Anterior cingulate cortex (tissue), 58 donors: ENCODE measurements at places on chromosomes 6 and 20.

DNA sequence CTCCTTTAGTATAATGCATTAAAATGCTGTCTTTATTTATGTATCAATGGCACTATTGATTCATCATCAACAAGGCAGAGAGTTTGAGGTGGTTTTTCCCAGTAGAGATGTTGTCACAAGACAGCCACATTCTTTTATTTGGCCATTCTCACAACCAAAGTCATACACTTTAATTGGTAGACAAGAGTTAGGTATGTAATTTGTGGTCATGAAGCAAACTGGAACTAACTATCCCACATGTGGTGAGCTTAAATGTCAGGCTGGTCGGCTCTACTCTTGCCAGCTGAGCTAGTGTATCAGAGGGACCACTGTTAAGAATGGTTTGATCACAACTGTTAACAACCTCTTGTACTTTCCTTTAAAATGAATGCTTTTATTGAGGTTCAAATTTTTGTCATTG is 714.6 kb downstream of the CD109 start:
- DNase-seq: no peak

DNA sequence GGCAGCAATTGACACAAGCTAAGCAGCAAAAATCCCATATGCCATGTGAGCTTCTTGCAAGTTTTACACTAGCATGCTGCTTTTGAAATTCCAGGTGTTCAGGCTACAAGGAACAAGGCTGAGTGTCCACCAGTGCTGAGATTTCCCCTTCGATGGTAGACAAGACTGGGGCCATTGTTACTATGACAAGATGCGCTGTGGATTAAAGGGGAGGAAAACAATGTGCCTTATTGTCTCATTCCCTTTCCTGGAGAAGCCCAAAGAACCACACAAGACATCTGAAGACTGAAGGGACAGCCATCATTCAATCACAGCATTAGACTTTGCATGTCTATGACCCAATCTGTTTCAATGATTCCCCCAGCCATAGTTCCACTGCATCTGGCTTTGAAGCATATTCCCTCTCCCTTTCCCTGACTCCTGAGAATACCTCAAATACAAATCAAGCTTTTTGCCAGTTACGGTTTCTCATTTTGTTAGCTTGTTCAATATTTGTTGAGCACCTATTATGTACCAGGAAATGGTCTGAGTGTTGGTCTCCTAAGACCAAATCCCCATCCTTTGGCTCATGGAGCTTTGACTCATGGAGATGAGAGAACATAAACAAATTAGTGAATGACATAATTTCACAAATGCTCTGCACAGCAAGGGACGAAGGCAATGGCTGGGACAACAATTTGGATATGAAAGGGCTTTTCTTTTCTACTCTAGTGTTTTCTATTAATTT is 23.4 kb upstream of the SCGN start:
- no peak for DNase-seq

GRCh38 chr20:36773597-36774390 is at the start of gene DSN1:
DSN1 (minus strand) TSS chr20:36773763; CDS start chr20:36771458, 2,305 bp downstream.
- peak; percentile 93 for DNase-seq

- no peak for DNase-seq
Observed at GRCh38 chr20:54074511-54074910, 4.1 kb upstream of the BCAS1 start.

- DNase-seq: no peak
Observed at GRCh38 chr20:63829603-63829944, 1.5 kb downstream of the ZBTB46 start.
